CD14-positive monocyte (primary cell): ENCODE measurements at places on chromosomes 5 and 9. TPM values are rescaled to one million over a fixed set of nuclear protein-coding genes. Genes with fewer than 3 reads are reported as not detected.

SPATA6L gene
- not detected for polyA plus RNA-seq

PCDHGB1 gene
- polyA plus RNA-seq: not detected in 2 replicates

PCDHA9 gene
- not detected for polyA plus RNA-seq

SLC34A1 gene
- not detected in 2 replicates for polyA plus RNA-seq

PCDHB7 gene
- not detected for polyA plus RNA-seq

NIPSNAP3A gene
- 103 TPM for polyA plus RNA-seq

NTNG2 gene
- polyA plus RNA-seq: 2.1 TPM

ADGRV1 gene
- 0.06 and 0.33 TPM in 2 replicates for polyA plus RNA-seq

WNT8A gene
- not detected for polyA plus RNA-seq

HNRNPA0 gene
- 10.8 TPM for polyA plus RNA-seq

RXFP3 gene
- polyA plus RNA-seq: not detected in 2 replicates

FAXDC2 gene
- 0.60 TPM for polyA plus RNA-seq

SAP30L gene
- 36.1 TPM for polyA plus RNA-seq

GFI1B gene
- polyA plus RNA-seq: 0.06 TPM

IFNA14 gene
- not detected in 2 replicates for polyA plus RNA-seq

SGCD gene
- not detected for polyA plus RNA-seq

GRM6 gene
- polyA plus RNA-seq: not detected in 2 replicates

UBE2QL1 gene
- polyA plus RNA-seq: not detected in 2 replicates

MARCOL gene
- not detected for polyA plus RNA-seq
